Stimulated activated effector memory CD8-positive, alpha-beta T cell treated with anti-CD3 and anti-CD28 coated beads, Interleukin-12 subunit alpha, Interleukin-12 subunit beta, amount 100 ng/mL, for 72 hours (primary cell): ENCODE measurements at places on chromosomes 4 and X.

- no peak for DNase-seq
These were observed 190.0 kb upstream of the EMCN start for GRCh38 chr4:100707786-100708185.

DNA sequence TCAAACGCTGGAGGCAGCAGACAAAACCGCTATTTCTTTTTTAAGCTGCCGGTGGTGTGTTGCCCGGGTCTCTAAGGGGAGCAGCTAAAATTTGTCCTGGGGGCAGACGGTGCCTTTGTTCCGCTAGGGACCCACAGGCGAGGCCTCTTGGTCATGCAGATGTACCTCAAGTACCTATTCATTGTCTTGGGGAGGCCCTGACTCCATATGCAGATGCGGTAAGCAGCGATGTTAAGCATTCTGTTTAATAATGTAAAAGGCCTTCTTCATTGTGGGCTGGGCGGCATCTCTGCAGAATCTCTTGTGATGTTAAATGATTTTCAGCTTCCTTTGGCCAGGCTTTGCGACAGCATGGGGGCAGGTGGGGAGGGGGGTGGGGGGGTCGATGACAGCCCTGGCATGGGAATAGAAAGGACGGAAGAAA, 98.9 kb upstream of the PJA1 start:
- DNase-seq = no peak

- no peak for DNase-seq
These were observed 286.5 kb downstream of the STK32B start for GRCh38 chr4:5337731-5338130.

DNA sequence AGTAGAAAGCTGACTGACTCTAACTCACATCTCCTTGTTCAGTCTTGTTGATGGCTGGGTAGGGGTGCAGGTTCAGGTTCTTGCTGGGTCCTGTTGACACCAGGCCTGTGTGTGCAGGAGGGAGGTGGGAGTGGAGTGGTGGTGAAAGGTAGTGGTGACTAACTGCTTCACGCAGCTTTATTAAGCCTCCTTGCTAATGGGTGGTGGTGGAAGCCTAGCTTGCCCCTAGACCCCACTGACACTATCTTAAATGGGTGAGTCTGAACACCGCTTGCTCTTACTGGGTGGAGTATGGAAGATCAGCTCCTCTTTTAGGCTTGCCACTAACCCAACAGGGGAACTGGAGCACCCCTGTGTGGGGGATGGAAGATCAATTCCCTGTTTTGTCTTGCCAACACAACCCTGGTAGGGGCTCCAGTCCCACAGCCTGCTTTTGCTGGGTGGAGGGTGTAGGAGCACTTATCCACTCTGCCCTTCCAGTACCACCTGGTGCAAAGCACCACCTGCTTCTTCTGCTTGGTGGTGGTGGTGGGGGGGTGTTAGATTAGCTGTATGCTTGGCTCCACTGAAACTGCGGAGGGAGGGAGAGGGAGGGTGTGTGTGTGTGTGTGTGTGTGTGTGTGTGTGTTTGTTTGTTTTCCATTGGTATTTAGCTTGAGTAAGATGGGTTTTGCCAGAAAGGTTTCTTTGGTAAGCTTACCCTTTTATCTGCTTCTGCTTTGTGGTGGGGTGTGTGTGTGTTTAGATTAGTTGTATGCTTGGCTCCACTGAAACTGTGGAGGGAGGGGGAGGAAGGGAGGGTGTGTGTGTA, 25.6 kb downstream of the KDM6A start:
- DNase-seq = no peak

DNA sequence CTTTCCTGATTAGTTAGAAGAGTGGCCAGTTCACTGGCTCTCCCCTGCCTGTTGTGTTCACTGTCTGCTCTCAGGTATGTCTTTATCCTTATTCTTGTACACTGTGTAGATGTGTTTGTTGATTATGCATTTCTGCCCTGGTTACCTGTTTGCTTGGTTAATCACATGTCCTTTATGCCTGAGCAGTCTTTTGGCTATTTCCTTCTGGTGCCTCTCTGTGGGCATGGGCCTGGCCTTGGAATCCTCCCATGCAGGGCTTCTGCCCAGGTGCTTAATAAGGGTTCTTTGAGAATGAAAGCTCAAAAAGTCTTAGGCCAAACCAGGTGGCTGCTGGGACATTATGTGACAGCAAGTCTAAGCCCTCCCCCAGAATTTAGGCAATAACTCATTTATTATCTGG, 26.5 kb downstream of the OTUD6A start:
- DNase-seq = no peak

- no peak for DNase-seq
These were observed 27.1 kb downstream of the RAI2 start for GRCh38 chrX:17833954-17834353.
